Hematopoietic multipotent progenitor cell treated with erythropoietin and hydrocortisone succinate and interleukin-3 and kit ligand, for 6 days (in vitro differentiated cells): ENCODE measurements at places on chromosomes 2 and 18.
A peak's percentile ranks its signal among the peaks of the same experiment; 100 is the strongest.

GRCh38 chr2:102051692-102052277, 60.0 kb downstream of the IL1R2 start:
- no peak for DNase-seq

- DNase-seq: no peak
Measured at GRCh38 chr2:188450732-188451483, 159.2 kb downstream of the GULP1 start.

GRCh38 chr2:12262681-12263436, 453.9 kb upstream of the TRIB2 start:
- DNase-seq: no peak

GRCh38 chr2:219293736-219294231, 14.6 kb downstream of the DNAJB2 start:
- DNase-seq: no peak

DNA sequence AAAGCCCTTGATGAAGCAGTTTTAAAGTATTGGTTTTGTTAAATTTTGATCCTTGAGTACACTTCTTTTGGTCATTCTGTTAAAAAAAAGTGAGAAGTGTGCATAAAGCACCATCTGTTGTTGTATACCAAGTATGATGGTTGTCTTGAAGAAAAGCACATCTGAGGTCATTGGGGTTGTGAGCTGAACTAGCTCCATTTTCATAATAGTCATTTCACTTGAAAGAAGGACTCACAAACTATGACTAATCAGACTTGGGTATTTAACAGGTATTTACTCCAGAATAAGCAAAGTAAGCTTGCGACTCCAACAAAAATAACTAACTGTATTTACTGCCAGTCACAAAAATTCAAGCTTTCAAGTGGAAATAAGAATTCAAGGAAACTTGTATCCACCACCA, 35.1 kb downstream of the CHN1 start:
- DNase-seq: no peak

DNA sequence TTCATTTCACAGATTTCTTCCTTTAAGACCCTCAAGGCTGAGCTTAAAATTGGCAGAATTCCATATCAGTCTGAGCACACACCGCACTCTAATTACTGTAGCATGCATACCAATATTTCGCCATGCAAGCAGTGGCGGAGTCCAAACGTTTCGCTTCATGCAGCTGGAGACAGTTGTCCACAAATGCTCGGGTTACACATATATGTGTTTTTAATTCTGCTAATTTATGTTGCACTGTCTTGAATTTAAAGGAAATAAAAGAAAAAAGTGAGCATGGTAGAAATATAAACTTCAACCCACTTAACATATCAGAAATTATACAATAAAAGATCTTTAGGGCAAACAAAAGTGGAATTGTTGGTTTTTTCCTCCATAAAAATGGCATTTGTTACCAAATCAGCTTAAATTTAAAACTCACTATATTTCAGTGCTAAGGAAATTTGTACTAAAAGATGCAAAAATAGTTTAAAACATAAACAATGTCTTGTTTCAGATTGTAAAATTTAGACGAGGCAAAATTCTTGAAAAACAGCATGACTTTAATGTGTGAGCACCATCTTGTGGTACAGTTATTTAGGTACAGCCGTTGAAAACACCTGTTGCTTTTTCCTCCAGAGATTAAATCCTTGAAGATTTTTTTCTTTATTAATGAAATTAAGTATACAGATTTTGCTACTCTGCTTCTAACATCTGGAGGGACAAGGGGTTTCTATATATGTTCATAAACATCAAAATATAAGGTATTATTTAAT, 24.1 kb upstream of the KANSL1L start:
- DNase-seq: peak; percentile 81

- DNase-seq: peak; percentile 93
Measured at GRCh38 chr18:77059294-77059916, 73.2 kb downstream of the MBP start.

DNA sequence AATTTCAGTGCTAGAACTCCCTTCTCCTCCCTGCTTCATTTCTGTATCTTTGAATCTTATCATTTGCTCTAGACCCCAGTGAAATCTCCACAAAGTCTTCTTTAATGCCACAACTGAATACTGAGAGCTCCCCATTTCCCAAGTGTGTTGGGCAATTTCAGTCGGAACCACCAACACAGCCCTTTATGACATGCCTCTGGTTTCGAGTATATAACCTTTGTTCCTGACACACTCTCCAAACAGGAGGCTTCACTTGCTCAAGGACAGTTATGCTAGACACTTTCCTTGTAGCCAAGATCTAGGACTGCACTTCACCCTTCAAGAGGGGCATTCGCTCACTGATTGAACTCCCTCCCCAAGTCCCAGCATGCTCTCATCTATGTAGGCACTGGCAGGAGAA, 18.6 kb upstream of the TTR start:
- DNase-seq: no peak

GRCh38 chr2:1256632-1257324, 156.5 kb upstream of the TPO start:
- no peak for DNase-seq

GRCh38 chr2:186862869-186863709, 14.1 kb upstream of the ZSWIM2 start:
- DNase-seq: peak; percentile 63

GRCh38 chr2:235149736-235150135, 197.9 kb downstream of the SH3BP4 start:
- no peak for DNase-seq

DNA sequence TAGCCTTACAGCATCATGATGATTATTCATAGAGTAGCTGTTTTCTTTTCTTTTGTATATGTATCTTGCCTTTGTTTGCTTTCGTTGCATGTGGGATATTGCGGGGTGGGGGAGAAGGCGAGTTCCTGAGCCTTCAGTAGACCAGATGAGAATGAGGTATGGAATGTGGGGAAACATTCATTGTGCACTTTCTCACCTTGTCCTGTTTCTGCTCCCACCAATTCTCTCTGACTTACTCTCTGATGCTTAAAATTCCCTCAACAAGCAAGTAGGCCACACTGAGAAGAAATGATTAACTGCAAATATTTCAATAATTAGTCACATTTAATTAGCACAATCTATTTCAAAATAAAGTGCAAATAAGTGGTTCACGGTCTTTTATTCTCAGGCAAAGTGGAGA, 31.0 kb downstream of the GKN2 start:
- no peak for DNase-seq

GRCh38 chr2:52395912-52396311, 1364.0 kb upstream of the NRXN1 start:
- DNase-seq: no peak

GRCh38 chr18:13217466-13217961, 1.0 kb upstream of the LDLRAD4 start:
- DNase-seq: peak; percentile 80

GRCh38 chr2:153812632-153813031, 59.1 kb upstream of the GALNT13 start:
- no peak for DNase-seq

GRCh38 chr2:26989156-26989555, 18.7 kb downstream of the MAPRE3 start:
- DNase-seq: no peak

DNA sequence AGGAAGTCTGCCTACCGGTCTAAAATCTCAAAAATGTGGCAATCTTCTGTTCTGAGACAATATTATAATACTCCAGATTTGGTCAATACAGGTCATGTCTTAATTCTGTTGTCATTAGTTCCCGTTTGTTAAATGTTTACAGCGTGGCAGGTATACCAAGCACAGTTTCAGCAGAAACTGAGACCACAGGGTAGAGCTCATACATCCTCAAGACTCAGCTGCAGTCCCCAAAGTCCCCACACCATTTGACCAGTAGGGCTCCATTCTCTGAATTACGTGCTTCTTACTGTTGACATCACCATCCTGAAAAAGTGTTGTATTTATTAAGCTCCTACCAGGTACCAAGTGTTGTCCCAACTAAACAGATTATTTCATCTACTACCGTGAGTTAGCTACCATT, 157.1 kb downstream of the MC4R start:
- no peak for DNase-seq

DNA sequence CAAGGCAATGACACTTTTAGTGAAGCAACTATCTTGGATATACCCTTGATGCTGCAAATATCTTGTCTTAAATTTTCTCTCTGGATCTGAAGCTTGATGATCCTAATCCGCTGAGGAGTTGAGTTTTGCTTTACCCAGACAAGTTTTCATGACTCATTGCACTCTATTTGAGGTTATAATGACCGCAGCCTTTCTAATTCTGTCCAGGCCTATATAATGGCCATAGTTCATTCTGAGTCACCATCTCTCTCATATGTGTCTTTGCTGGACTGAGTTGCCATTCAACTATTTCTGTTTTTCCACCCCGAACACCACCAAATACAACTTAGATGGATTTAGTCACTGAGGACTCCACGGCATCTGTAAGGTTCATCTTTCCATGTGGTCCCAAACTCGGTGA, 802.1 kb upstream of the FAM98A start:
- no peak for DNase-seq

DNA sequence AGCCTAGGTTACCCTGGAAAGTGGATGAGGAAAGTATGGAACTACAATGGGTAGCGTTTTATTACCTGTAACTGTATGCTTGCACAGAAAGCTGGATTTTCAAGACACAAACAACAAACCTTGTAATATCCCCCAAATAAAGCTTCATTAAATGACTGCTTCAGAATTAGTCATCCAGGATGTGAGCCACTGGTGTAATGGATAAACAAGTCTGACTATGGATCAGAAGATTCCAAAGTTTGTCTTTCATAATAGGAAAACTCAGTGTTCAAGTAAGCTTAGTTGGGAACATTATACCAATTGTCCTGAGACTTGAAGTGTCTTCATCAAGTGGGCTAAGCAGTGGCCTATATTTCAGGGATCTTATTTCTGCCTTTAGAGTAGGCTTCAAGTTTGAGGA, 518.8 kb downstream of the LRP1B start:
- no peak for DNase-seq

DNA sequence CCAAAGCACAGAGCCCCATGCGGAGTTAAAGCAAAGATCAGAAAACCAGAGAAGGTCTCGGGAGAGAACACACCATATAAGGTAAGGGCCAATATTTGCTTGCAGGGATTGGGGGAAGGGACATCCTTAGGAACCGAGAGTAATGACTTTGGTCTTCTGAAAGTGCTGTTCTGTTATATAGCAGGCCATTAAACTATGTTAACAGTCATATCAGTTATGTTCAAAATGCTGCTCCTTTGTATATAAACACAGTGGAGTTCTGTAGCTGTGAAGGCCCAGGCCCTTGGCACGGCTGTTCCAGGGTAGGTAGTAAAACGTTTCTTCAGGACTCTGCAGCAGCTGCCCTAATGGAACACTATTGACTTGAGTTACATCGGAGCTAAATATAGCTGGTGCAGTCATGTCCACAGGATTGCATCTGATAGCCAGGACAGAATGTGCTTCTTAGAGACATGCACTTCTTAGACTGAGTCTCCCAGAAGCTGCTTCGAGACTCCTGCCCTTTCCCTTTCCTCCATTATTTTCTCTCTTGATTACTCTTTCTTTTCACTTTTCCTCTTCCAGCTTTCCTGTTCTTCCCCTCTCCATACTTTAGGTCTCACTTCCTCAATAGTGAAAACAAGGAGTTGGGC, 122.4 kb downstream of the SETBP1 start:
- DNase-seq: no peak

- peak; percentile 80 for DNase-seq
Measured at GRCh38 chr2:216285701-216286100, 86.6 kb downstream of the MARCHF4 start.

DNA sequence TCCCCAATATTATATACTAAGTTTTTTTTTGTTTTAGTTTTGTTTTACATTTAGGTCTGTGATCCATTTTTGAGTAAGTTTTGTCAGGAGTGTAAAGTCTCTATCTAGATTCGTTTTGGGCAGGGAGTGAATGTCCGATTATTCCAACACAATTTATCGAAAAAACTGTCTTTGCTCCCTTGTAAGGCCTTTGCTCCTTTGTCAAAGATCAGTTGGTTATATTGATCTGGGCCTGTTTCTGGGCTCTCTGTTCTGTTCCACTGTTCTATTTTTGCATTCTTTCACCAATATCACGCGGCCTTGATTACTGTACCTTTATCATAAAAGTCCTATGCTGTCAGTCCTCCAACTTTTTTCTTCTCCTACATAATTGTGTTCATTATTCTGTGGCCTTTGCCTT, 276.5 kb upstream of the ZC3H15 start:
- no peak for DNase-seq

GRCh38 chr2:11133238-11133935, 21.9 kb upstream of the SLC66A3 start:
- no peak for DNase-seq

DNA sequence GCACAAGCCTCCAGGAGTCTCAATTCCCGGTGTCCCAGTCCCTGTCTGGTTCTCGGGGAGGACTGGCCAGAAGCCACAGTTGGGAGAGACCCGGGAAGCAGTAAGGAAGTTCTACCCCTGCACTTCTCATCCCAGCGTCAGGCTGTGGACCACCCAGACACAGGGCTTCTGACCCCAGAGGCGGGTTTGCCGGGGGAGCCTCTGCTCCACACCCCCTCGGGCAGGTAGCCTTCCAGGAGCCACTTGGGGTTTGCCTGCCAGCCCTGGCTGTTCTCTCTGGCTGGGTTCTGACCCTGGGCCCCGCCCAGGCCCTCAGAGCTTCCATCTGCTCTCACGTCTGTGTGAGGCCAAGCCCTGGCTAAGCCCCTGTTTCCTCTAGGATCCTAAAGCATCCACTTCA, 94.4 kb upstream of the GPC1 start:
- DNase-seq: no peak

DNA sequence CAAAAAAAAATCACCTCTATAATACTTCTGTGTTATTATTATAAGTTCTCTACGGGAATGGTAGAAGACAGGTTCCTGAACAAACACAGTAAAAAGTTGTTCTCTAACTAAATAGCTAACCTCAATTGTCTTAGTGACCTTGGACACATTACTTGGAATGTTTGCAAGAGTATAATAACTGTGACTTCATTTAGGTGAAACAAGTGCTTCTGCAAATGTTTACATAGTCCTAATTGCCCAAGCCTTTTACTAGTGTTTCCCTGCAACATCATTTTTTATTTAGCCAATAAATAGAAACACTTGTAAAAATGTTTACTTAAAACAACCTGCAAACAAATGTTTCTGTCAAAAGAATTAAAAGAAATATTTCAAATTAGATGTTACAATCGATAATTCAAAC, 9.9 kb downstream of the PLEKHM3 start:
- no peak for DNase-seq

DNA sequence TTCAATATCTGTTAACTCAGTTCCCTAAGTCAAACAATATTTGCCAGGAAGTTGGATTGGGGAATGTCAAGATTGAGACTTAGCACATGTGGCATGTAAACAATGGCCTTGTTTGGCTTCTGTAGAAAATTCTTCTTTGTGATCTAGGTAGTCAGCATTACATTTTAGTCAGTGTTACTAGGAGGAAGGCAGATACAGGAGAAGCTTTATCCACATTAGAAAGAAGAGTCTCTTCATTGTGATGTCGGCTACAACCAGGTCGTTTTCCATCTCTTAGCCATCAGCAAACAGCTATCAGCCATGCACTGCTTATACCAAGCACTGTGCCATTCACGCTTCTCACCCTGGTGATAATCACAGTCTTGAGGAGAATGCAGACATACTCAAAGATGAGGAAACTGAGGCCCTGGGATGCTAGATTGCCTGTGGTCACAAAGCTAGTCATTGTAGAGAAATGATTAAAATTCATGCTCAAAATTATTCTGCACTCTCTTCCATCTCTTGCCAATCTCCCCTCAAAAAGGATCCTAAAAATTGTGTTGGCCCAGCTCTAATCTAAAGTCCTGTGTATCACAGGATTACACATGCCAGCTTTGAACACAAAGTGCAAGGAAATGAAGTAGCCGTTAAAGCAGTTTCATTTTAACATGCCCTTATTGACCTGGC, 3.2 kb downstream of the GALNT5 start:
- DNase-seq: peak; percentile 22
